ENCODE measurements at places on chromosomes 11 and 22.

DNA sequence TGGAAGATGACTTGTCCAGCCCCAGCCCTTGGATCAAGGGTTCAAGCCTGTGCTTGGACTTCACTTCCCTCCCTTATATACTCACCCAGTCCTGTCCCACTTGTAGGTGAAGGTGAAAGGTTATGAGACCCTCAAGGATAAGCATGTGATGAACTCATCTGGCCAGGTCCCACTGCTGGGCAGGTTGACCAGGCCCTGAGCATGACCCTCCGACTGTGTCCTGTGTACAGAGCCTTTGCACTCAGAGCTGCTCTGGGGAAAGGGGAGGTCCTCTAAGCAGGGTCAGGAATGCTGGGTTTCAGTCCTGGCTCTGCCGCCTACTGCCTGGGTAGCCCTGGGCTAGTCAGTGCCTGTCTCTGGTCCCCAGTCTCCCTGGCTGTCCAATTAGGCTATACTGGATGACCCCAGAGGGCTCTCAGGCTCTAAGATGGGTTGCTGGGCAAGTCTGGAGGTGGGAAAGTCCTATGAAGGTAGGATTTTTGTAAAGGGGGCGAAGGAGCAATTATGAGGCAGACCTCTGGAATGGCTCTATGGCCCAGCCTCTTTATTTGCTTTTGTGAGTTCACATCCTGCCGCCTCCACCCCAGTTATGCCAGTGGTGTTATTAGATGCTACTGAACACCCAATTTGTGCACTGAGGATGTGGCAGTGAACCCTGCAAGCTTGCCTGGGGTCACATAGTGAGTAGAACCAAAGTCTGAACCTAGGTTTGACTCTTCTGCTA, 14.1 kb downstream of the DGAT2 start:
- DNase-seq, result no peak

- DNase-seq, result no peak
Measured at GRCh38 chr11:60984149-60984548, 12.7 kb downstream of the CD6 start.

- DNase-seq, result no peak
Measured at GRCh38 chr22:46595545-46595944, 24.6 kb upstream of the GRAMD4 start.

DNA sequence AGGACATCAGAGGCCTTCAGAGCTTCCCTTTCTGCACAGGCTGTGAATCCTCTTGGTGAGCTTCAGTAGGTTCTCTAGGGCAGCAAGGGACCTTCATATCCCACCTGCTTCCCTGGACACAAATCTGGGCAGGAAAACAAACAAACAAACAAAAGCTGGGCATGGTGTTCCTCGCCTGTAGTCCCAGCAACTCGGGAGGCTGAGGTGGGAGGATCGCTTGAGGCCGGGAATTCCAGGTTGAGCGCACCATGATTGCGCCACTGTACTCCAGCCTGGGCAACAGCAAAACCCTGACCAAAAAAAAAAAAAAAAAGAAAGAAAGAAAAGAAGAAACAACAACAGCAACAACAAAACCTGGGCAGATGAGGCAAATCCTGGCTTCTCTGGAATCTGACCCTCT, 92.9 kb downstream of the CEP164 start:
- DNase-seq, result no peak

DNA sequence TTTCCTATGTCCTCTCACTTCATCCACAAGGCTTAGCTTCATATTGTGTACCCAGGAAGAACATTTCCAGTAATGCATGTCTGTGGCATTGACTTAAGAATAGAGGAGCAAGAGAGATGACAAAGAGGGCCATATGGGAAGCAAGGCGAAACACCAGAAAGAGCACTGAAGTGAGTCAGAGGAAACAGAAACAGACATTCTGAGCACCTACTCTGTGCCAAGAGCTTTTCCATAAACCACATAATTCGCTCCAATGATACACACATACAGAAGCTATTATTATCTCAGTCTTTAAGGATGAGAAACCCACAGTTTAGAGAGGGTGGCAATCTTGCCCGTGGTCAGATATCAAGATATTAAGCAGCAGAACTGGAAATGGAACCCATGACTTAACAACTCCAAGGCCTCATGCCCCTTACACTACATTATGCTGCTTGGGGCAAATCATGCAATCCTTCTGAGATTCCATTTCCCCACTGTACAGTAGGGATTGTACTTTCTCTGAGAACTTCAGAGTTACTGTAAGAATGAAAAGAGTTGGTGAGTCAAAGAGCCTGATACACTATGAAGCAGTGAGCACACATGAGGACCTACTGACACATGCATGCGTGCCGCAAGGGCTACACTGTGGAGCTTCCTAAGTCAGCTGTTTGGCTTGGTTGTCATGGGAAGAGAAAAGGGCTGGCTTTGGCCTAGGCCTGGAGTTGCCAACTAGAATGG, 126.6 kb downstream of the KCNC1 start:
- DNase-seq, result peak; percentile 54

DNA sequence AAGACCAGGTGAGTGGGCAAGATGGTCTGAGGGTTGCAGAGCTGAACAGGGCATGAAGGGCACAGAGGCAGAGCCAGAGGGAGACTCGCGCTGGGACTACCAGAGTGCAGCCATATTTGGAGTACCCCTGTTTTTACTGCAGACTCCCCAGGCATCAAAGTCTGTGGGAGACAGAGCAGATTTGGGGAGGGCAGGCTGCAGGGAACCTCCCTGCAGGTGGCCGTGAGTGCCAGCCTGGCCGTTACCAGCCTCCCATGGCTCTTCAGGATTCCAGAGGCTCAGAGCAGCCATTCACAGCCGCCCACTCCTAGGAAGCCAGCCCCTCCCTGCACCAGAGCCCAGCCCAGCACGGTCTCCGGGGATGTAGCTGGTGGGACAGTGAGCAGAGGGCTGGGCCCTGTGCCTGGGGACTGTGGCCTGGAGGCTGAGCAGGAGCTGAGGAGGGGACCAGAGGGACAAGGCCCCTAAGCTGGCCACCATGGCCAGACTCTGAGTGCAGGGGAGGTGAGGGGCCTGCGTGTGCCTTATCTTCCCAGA, at the start of gene SEPTIN3:
TSS of gene SEPTIN3 (plus strand) at position 334 of the 537 bp plus-strand sequence. CDS start 2,050 bp downstream, outside the sequence.
- no peak for DNase-seq

DNA sequence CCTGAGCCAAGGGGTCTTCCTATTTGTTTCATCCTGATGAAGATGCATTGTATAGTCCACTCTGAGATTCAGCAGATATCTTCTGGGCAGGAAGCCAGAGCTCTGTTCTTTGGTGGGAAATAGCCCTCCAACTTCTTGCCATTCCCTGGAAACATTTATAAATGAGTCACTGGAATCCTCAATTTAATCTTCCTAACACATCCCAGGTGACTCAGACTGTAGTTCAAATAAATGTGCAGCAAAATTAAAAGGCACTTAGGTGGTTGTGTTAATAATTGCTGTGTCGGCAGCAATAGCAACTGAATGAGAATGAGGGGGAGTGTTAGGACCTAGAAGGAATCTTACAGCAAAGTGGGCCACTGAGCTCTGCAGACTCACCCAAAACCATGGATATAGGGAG, 108.6 kb downstream of the INSC start:
- peak; percentile 15 for DNase-seq

DNA sequence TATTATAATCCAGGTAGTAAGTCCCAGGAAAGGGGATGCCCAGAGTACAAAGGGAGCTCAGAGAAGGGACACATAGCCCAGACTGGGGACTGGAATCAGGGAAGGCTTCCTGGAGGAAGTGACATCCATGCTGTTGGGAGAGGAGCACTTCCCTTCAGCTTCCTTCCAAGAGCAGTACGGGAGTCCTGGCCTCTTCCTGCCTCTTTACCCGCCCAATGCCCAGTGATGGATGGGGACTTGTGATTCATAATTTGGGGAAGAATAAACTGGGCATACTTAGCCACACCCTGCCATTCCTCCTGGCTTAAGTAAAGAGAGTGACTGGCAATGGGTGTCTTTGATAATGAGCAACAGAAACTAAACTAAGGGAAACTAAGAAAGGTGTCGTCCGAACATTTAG, 11.5 kb downstream of the C11orf91 start:
- DNase-seq, result peak; percentile 32

GRCh38 chr22:49444781-49445180, 382.9 kb downstream of the BRD1 start:
- no peak for DNase-seq

- DNase-seq, result no peak
Measured at GRCh38 chr22:47739291-47740015, 977.0 kb downstream of the TBC1D22A start.

DNA sequence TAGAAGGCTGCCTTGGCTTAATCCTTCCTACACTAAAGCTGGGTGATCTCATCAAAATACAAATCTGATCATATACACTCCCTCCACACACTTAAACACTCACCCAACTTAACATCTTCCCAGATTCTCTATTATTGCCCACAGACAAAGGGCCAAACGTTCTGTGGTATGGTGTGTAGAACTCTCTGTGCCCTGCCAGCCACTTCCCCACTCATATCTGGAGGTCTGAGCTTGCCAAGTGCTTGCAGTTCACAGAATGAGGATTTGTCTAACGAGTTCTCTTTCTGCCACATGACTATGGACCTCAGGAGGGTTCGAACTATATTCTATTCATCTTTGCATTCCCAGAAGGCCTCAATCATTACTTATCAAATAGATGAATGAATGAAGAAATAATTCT, 77.6 kb downstream of the MPPED2 start:
- DNase-seq, result no peak

GRCh38 chr11:44629732-44630345, 64.4 kb downstream of the CD82 start:
- no peak for DNase-seq

DNA sequence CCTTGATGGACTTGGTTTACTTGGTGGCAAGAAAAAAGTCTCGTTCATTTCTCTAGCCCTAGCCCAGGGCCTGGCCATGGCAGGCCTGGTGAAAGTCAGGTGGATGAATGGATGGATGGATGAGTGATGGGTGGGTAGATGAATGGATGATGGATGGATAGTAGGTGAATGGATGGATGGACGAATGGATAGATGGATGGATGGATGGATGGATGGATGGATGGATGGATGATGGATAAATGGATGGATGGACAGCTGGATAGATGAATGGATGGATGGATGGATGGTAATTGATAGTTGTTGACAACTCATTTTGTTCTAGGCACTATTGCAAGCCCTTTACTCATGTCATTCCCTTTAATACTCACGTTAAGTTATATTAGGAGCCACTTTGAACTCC, 86.1 kb upstream of the ANO1 start:
- no peak for DNase-seq

DNA sequence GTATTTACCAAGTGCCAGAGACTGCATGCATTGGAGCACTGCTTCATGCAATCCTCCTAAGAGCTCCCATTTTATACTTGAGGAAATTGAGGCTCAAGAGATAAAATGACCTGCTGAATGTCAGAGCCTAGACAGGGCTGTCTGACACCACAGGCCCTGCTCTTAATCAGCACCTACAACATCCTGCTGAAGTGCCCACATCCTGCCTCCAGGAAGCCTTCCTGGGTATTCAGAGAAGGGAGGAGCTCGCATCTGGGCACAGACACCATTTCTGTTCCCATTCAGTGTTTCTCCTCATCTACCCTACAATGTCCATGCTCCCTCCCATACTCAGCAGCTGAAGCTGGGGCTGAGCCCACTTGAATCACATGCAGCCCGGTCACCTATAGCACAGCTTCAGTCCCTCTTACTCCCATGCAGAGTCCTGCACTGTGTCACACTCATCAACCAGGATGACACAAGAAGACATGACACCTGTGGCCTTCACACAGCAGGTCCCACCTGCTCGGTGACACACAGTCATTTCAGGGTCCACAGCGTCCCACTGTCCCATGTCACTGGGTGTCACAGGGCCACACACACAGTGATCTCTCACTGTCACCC, 53.1 kb downstream of the PDE2A start:
- DNase-seq, result no peak

DNA sequence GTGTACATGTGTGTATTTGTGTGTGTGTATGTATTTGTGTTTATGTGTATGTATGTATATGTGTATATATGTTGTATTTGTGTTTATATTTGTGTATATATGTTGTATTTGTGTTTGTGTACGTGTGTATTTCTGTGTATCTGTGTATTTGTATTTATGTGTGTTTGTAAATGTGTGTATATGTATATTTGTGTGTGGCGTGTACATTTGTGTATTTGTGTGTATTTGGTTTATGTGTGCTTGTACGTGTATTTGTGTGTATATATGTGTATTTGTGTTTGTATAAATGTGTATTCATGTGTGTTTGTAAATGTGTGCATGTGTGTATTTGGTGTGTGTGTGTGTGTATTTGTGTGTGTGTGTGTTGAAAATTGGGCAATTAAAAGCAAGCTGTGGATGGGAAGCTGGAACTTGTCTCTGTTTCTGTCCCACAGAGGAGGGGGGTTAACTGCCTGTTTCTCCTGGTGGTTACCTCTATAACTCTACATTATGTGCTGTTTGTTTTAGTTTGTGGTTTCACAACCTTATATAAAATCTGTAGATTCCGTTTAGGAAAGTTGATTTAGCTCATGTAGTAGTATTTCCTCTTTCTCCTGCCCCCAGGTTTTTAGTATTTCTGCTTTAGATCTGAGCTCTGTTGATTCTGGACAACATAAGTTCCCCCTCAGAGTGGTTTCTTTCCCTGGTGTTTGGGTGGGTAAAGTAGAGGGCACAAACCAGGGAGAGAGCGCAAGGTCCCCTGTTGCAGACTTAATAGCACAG, 28.9 kb downstream of the AP2A2 start:
- no peak for DNase-seq

DNA sequence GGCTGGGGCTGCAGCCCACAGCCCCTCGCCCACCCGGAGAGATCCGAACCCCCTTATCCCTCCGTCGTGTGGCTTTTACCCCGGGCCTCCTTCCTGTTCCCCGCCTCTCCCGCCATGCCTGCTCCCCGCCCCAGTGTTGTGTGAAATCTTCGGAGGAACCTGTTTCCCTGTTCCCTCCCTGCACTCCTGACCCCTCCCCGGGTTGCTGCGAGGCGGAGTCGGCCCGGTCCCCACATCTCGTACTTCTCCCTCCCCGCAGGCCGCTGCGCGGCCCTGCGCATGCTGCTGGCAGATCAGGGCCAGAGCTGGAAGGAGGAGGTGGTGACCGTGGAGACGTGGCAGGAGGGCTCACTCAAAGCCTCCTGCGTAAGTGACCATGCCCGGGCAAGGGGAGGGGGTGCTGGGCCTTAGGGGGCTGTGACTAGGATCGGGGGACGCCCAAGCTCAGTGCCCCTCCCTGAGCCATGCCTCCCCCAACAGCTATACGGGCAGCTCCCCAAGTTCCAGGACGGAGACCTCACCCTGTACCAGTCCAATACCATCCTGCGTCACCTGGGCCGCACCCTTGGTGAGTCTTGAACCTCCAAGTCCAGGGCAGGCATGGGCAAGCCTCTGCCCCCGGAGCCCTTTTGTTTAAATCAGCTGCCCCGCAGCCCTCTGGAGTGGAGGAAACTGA, 731 bp downstream of the GSTP1 start:
- peak; percentile 62 for DNase-seq

DNA sequence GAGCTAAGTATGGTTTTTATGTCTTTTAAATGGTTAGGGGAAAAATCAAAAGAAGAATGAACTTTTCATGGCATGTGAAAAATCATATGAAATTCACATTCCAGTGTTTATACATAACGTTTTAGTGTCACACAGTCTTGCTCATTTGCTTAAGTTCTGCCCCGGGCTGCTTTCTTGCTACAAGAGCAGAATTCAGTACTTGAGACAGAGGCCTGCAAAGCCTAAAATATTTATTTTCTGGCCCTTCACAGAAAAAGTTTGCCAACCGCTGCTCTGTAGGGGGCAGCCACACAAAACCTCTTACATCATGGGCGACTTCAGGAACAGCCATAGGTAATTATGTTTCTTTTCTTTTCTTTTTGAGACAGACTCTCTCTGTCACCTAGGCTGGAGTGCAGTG, 1.0 kb upstream of the ATG2A start:
- peak; percentile 65 for DNase-seq

GRCh38 chr11:18578975-18579598, 9.4 kb downstream of the UEVLD start:
- DNase-seq, result no peak

GRCh38 chr22:49833340-49834007, 5.8 kb upstream of the BRD1 start:
- DNase-seq, result no peak

All from fibroblast of lung (primary cell).